ENCODE measurements at places on chromosomes 13 and 19.

DNA sequence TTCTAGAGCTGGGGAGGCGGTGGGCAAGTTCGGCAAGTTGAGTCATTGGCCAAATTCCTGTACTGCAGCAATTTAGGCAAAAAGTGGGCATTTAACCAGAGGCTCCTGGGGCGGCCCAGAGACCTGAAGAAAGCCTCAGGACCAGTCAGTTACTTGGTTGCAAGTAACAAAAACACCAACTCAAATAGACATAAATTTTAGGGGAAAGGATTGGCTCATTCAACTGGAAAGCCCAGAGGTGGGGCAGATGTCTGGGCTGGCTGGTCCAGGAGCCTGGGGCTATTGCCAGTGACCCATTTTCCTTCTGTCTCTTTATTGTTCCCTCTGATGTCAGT is 97.1 kb downstream of the SIPA1L3 start:
- no peak for DNase-seq

- DNase-seq, result peak; percentile 51
Measured at GRCh38 chr13:48156466-48156865, 61.6 kb upstream of the MED4 start.

GRCh38 chr19:46361915-46362314 is 15.0 kb downstream of the PPP5C start:
- no peak for DNase-seq

- DNase-seq, result no peak
Measured at GRCh38 chr13:43441899-43442499, 344.8 kb downstream of the ENOX1 start.

DNA sequence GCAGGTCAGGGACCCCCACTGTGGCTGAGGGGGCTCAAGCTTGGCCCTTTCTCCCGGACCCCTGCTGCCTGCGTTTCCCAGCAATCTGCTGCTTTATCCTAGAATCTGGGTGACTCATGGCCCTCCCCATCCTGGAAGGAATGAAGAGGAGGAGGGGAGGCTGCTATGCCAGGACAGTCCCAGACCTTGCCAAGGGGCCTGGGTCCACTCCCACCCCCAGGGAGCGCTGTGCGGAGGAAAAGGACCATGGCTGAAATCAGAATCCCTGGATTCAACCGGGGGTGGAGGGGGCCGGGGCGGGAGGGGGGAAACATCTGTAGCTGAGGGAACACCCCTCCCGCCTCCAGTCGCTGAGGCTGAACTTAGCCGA is 20.5 kb downstream of the ZNF114 start:
- no peak for DNase-seq

GRCh38 chr13:27524981-27525975 is 74.9 kb upstream of the MTIF3 start:
- DNase-seq, result no peak

- no peak for DNase-seq
Measured at GRCh38 chr13:47794963-47795362, 206.1 kb downstream of the SUCLA2 start.

DNA sequence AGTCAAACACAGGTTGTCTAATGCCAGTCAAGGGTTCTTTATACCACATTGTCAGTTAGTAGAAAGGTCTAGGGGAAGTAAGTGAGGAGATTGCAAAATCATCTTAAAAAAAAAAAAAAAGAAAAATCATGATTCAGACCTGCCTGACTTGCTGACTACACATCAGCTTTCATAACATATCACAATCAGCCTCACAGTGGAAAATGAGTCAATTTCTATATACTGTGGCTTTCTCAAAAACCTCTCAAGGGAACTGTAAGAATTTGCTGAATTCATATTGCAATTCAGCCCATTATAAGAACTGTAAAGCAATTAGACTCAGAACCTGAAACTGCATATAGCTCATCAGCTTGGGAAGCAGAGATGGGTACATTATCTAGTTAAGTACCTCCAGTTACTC is 75.3 kb upstream of the GPC6 start:
- DNase-seq, result no peak

DNA sequence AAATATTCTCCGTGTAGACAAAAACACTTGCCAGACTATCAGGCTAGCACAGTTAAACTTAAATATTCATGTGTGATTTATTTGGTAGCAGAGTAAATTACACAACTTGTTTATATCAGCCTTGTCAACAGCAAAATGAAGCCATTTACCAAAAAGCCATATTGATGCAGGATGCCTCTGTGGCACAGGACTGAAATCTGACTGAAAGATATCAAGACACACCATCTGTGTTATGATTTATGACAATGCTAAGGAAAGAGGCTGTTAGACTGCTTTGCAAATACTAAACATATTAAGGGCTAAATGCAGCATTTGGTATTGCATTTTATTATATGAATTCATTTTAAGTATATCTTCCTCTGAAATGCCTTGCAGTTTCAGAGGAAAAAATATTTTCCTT is 44.8 kb upstream of the FNDC3A start:
- no peak for DNase-seq
